Fibroblast of the conjunctiva (primary cell): ENCODE measurements at places on chromosomes 1 and 21.

DNA sequence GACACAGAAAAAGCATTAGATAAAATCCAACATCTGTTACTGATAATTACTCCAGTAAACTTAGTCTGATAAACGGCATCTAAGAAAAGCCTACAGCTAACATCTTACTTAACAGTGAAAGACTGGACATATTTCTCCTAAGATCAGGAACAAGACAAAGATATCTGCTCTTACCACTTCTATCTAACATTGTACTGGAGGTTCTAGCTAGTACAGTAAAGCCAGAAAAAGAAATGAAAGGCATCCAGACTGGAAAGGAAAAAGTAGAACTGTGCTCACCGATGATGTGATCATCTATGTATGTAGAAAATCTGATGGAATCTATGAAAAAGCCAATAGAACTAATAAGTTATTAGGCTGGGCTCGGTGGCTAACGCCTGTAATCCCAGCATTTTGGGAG is 21.7 kb downstream of the NEXN start:
- DNase-seq, result no peak

DNA sequence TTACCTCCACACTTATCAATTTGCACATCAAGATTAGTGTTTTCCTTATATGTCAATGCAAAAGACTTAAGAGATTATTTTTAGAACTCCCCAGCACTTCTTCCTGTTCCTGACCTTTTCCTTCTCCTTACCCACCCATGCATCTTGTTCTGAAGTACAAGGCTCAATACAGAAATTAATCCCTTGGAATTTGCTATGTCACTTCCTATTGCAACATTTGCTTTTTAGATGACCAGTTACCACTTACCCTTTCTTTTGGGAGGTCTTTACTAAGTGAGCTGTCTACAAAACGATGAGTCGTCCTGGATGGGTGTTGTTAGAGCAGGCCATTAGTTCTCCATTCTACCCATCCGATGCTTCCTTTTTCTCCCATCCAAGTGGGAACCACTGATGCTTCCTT is 221.2 kb downstream of the FMN2 start:
- peak; percentile 63 for DNase-seq

DNA sequence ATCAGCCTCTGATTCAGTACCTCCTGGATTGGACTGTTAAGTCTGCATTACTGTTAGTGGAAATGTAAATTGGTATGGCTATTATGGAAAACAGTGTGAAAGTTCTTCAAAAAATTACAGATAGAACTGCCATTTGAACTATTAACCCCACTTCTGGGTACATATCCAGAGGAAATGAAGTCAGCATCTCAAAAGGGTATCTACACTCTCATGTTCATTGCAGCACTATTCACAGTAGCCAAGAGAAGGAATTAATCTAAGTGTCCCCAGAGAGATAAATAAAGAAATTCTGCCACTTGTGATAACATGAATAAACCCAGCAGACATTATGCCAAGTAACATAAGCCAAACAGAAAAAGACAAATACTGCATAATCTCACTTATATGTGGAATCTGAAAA is 676.0 kb downstream of the PLA2G4A start:
- DNase-seq, result no peak

DNA sequence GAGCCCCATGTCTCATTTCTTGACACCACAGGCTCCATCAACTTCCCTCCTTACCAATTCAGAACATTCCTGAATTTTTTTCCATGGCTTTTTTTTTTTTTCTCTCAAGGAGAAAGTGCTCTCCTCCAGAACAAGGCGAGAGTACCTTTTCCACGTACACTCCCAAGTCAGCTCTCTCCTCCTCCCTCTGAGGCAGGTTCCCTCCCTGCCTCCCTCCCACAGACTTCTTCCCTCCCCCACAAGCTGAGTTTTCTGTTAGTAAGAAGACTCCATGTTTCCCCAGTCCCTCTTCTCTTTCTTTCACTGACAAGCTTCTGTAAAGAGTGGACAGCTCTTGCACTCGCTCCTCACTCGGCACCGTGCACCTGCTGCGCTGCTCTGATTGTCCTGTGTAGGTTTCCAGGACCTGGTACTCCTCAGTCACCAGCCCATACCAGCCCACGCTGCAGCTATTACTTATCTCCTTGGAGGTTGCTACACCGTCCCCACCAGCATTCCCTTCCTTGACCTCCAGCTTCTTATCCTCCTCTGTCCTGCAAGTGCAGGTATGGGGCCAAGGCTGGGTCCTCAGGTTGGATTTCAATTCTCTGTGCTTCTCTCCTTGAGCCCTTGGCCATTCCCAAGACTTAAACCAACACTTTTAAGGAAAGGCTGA is 3.8 kb downstream of the TRAF5 start:
- no peak for DNase-seq

GRCh38 chr1:66342707-66343106 is 191.2 kb upstream of the SGIP1 start:
- DNase-seq, result no peak

DNA sequence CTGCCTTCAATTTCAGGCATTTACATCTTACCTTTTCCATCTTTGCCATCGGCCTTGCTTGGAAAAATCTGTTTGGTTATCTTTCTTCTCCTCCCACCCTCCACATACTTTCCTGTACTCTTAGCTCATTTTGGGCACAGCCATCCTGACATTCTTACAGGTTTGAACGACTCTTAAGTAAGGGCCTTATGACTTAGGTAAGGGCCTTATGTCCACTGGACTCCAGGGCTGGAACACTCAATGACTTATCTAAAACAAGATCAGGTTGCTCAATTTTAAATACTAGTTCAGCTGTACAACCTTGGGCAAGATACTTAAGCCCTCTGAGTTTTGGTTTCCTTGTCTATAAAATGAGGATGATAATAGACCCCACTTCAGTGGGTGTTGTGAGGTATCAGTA is 40.9 kb downstream of the C1orf21 start:
- DNase-seq, result no peak

- no peak for DNase-seq
Measured at GRCh38 chr1:20367116-20367585, 76.5 kb downstream of the VWA5B1 start.

- DNase-seq, result no peak
Measured at GRCh38 chr1:27139980-27140379, 14.9 kb downstream of the SLC9A1 start.

DNA sequence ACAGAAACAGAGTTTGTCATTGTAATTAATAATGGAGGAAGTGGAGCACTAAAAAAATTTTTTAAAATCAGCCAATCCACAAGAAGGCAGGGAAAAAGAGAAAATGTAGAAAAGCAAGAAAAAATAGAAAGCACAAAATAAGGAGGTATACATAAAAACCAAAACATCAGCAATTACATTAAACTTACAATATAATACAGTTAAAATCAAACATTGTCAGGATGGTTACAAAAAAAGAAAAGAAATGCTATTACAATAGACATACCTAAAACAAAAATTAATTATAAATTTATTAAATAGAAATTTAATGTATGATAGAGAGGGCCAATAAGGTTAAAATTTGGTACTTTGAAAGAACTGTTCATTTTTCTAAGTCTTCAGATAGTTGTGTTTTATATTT is 38.7 kb downstream of the PRSS38 start:
- no peak for DNase-seq

- peak; percentile 55 for DNase-seq
Measured at GRCh38 chr1:94416901-94417727, 1.1 kb upstream of the ABCD3 start.

- no peak for DNase-seq
Measured at GRCh38 chr21:42537106-42537742, 23.6 kb downstream of the SLC37A1 start.

DNA sequence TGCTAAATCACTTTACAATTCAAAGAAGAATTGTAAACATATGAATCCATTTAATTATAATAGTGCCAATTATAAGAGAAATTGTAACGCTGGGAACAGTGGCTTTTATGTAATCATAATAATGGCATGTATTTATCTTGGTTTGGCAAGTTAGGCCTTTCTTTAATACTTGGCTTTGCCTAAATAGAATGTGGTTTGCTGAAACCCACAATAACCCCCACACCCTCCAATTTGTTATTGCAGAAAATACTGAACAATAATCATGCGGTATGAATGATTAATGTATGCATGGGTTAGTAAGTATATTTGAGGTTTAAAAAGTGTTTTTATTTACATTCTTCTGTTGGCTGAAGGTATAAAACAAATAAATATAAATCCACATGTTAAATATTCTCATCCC is 138.2 kb downstream of the NFIA start:
- no peak for DNase-seq

GRCh38 chr1:95582746-95583145 is 348.7 kb downstream of the RWDD3 start:
- no peak for DNase-seq

GRCh38 chr1:113429461-113430153 is 39.3 kb downstream of the MAGI3 start:
- DNase-seq, result no peak
